Activated naive CD4-positive, alpha-beta T cell (primary cell): ENCODE measurements at places on chromosomes 13 and 19.

GRCh38 chr19:54436031-54436523 lies 12.9 kb upstream of the LENG8 start:
- DNase-seq = no peak

DNA sequence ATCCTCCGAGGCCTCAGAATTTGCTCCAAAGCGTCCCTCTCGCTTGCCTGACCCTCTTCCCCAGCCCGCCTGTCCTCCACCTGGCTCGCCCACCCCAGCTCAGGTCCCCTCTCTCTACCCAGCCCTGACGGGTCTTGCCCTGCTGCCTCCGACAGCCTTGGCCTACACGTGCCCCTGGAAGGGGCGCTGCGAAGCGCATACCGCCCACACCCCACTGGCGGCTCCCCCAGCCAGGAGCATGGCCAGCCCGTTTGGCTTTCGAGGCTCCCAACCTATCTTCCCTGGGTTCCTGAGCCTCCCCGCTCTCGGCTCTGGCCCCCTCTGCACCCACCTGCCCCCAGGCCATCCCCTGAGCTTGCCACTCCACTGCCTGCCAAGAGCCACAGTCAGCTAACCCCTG lies 4.5 kb downstream of the XAB2 start:
- no peak for DNase-seq

DNA sequence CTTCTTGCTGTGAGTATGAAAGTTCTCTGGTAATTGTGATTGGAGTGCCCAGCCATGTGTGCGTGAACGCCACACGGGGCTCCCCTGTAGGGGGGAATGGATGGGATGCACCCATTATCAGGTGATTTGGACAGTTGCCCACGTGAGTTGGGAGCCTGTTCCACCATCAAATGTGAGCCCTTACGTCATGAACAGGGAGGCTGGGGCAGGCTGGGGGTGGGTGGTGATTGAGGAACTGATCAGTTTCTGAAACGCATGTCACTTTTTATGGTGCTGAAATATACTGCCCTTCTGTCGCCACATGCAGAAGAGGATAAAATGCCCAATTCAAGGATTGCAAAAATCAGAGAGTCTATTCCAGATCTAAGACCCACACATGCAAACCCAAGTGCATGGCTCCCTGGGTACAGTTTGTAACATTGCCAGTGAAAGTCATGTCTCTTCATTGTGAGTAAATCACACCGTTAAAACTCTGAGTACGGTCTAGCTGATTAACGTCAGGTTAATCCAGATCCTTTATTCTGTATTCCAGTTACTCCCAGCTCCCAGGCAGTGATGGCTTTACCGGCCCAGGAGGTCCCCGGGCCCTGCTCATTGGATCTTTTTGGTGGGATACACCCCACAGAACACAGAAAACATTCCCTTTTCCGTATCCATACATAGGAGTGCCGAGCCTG lies 90.2 kb downstream of the RAB20 start:
- DNase-seq = no peak

- DNase-seq = no peak
These were observed 5.4 kb upstream of the LRFN1 start for GRCh38 chr19:39325778-39326665.

DNA sequence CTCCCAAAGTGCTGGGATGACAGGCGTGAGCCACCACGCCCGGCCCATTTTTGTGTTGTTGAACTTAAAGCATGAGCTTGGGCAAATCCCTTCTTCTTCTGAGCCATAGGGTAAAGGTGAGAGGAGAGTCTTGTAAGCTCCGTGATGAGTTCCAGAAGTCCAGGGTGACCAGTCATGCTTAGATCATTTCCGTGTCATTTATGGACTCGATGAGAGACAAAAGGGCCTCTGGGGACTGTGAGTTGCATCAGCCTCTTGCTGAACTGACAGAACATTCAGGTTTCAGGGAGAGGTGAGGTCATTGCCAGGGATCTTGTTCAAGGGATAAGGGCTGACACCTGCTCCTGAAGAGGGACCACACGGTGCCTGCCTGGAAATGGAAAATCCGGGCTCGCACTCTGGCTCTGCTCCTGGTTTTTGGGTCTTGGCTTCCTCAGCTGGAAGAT lies 53.6 kb downstream of the GADD45B start:
- no peak for DNase-seq

GRCh38 chr13:110560601-110561343 lies 750 bp downstream of the RAB20 start:
- no peak for DNase-seq

- no peak for DNase-seq
These were observed 404.4 kb downstream of the SPRY2 start for GRCh38 chr13:79936368-79937136.

- no peak for DNase-seq
These were observed 208.0 kb downstream of the LHFPL6 start for GRCh38 chr13:39394796-39395678.

DNA sequence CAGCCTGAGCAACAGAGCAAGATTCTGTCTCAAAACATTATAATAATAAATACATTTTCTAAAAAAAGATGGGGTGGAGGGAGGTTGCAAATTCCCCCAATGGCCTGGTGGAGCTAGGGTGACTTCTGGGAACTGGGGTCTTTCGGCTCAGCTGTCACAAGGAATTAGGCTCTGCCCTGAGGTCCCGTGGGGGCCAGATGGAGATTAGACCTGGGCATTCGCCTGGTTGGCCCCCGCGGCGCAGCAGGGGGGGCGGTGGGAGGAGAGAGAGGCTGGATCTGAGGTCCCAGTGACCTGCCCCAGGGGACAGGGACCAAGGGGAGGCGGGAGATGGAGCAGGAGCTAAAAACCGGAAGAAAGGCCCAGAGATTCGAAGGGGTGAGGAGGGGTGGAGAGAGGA lies 14.8 kb downstream of the FUT6 start:
- no peak for DNase-seq

DNA sequence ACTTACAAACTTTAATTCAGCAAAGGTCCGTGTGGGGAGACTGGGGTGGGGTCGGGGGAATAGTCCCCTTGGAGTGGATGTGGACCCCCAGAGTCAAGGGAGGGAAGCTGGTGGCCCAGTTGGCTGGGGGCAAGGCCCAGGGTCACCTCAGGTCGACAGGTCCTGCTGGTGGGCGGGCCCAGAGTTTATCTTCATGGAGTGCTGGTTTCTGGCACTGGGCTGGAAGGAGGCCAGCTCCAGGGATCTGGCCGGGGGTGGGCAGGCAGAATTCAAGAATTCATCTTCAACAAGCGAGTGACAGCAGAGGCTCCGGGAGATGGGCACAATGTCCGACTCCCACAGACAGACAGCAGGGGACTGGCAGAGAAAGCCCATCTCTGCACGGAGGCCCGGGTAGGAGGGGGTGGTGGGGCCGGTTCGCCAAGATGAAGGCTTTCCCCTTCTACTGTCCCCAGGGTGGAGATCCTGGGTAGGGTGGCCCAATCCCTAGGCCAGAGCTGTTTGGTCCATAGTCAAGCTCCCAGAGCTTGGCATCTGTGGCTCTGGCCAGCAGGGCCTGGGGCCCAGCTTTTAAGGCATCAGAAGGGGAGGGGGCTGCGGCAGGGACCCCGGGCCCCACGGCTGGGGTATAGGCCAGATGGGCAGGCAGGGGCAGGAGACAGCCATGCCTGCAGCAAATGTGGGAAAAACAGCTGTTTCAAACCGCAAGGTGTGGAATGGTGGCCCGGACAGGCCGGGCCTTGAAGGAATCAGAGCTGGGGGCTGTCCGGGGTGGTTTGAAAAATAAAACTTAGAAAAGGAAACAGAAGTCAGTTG lies 622 bp upstream of the FDX2 start:
- DNase-seq = no peak

- no peak for DNase-seq
These were observed 124.5 kb downstream of the SHISA2 start for GRCh38 chr13:25927363-25927762.

DNA sequence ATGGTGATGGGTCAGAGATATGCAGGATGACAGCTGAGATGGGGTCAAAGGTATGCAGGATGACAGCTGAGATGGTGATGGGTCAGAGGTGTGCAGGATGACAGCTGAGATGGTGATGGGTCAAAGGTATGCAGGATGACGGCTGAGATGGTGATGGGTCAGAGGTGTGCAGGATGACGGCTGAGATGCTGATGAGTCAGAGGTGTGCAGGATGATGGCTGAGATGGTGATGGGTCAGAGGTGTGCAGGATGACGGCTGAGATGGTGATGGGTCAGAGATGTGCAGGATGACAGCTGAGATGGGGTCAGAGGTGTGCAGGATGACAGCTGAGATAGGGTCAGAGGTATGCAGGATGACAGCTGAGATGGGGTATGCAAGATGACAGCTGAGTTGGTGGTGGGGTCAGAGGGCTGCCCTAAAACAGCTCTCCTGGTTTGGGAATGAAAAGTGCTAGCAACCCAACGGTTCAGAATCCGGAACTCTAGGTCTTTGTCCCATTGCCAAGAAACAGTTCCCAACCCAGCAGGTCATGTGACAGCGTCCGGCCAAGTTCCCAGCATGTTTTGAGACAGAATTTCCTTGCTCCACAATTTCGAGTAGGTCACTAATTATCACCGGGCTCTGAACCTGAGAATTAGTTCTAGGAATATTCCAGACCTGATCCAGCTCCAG lies 3.2 kb downstream of the SELENOW start:
- DNase-seq = no peak

DNA sequence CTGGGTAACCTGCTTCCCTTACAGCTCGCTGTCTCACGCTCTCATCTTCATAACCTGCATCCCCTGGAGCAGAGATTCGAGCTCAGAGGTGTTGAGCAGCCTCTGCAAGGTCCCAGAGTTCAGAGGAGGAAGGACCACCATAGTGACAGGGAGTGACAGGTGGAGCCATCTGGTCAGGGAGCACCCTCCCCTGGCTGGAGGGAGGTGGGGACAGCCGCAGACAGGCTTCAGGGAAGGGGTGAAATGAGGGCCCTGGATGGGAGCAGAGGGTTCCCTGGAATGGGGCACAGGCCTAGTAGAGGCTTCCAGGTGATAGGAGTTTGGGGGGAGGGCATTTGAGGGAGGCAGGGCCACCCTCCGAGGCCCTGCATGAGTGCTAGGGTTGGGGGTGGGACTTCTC lies 82.1 kb downstream of the ZNF429 start:
- no peak for DNase-seq

DNA sequence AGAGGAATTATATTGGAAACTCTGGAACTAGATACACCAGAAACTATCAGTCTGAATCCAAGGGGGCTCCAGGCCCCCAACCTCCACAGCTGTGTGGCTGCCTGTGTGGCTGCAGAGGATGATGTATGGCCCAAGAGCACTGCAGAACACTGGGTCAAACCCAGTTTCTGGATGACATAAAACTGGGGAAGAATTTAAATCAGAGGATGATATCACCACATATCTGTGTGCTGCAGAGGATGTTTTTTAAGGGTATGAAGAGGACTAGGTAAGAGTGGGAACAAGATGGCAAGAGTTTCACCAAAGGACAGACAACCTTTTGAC lies 226.4 kb downstream of the SUCLA2 start:
- no peak for DNase-seq

- DNase-seq = no peak
These were observed 836.4 kb upstream of the GPC6 start for GRCh38 chr13:92390217-92390616.

- DNase-seq = no peak
These were observed 810.4 kb downstream of the DACH1 start for GRCh38 chr13:71056581-71056980.

- DNase-seq = no peak
These were observed 12.6 kb upstream of the AXL start for GRCh38 chr19:41206456-41206855.

DNA sequence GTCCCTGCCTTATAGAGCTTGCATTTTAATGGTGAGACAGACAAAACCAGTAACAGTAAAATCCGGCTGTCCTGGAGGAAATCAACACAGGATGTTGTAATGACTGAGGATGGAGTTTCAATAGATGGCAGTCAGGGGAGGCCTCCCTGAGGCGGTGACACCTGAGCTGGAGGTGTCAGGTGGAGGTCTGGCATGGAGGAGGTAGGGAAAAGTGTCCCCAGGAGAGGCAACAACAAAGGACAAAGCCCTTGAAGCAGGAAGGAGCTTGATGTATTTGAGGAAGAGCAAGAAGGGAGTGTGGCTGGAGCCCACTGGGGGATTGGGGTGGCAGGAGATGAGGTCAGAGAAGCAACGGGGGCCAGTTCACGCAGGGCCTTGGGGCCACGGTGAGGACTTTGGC lies 7.8 kb downstream of the GRIN2D start:
- no peak for DNase-seq

- DNase-seq = no peak
These were observed 97.1 kb upstream of the IRS2 start for GRCh38 chr13:109883181-109884180.

DNA sequence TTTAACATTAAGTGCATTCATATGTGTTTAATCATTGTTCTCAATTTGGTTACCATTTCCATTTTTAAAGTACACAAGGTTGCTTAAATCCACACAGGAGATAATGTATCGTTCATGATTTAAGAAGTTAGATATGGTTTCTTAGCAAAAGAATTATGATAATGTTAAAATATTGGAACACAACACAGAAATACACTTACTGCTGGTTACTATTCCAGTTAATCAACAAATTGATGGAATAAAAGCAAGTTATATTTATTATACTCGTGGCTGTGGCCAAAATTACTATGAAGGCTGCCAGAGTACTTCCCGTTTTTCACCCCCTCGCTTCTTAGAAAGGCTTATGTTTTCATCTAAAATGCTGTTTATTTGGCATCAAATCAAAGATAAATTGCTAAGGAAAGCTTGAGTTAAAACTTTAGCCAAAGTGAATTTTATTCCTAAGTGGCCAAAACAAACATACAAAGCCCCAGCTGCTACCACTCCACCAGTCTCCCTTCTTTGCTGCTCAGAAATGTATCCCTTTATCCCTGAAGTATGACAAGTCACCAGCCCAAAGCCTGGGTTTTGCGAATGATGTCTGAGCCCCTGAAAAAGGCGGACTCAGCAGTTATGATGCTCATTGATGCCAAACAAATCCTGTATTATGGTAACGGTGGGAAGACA lies 27.7 kb downstream of the LCP1 start:
- no peak for DNase-seq

GRCh38 chr19:15320116-15320515 lies 12.2 kb downstream of the BRD4 start:
- DNase-seq = no peak

DNA sequence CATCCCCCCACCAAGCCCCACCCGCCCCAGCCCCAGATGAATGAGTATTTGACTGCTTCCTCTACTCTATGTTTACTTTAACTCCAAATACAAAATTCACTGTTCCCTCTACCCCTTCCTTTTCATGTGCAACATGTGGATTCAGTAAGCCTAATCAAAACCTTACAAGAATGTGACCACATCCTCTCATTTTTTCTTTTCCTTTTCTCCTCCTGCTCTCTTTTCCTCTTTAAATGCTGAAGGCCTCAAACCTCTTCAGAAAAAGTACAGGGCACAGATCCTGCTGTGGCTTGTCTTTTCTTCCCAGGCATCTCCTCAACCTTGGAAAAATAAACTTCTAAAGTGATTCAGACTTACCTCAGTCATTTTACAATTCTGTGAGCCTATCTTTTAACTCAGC lies 119.0 kb downstream of the MYCBP2 start:
- DNase-seq = no peak

- no peak for DNase-seq
These were observed 315 bp downstream of the ZNF492 start for GRCh38 chr19:22634450-22634827.

DNA sequence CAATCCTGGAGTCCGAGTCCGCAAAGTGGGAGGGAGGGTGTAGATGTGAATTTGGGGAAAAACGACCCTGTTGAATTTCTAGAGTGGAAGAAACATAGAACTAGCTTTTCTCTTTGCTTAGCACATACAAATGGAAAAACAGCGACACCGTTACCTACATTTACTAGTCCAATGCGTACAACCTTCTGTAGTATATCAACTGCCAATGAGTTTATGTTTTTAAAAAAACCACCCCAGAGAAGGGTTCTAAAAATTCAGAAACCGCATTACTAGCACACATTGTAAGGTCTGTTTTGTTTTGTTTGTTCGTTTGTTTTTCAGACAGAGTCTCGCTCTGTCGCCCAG lies 332 bp upstream of the SUPT20H start:
- no peak for DNase-seq
